ENCODE measurements at places on chromosomes 16 and 17. TPM values are rescaled to one million over a fixed set of nuclear protein-coding genes. Genes with fewer than 3 reads are reported as not detected.

C16orf86 gene
- 3.9 TPM for total RNA-seq

RNU2-1 gene
- total RNA-seq, result not detected

CCL5 gene
- not detected for total RNA-seq

CD300E gene
- total RNA-seq, result not detected

FBXO39 gene
- total RNA-seq, result 0.09 TPM

PPP1R27 gene
- total RNA-seq, result not detected

PRCD gene
- 11.2 TPM for total RNA-seq

PERCC1 gene
- total RNA-seq, result not detected

MIS12 gene
- 5.8 TPM for total RNA-seq

ADAD2 gene
- total RNA-seq, result not detected

GNAO1 gene
- total RNA-seq, result 0.09 TPM

MT1M gene
- 3.9 TPM for total RNA-seq

SLFN12 gene
- 16.7 TPM for total RNA-seq

PLXDC1 gene
- total RNA-seq, result 2.4 TPM

PLCD3 gene
- total RNA-seq, result 39.1 TPM

TBKBP1 gene
- total RNA-seq, result 8.7 TPM
